ENCODE measurements at places on chromosomes 13 and 19.

DNA sequence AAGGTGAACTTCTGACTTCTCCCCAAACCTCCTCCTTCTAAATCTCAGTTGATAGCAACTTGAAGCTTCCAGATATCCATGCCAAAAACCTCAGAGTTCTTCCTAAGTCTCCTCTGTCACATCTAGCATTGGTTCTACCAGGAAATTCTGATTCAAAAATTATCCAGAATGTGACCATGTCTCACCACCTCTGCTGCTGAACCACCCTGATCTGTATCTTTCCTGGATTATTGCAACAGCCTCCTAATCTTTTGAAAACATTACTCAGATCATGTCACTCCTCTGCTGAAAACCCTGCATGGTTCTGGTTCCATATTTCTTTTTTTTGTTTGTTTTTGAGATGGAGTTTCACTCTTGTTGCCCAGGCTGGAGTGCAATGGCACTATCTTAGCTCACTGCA is 78.7 kb upstream of the TNFSF11 start:
- DNase-seq, result no peak

GRCh38 chr19:42693760-42694350 is 46.4 kb downstream of the PSG3 start:
- no peak for DNase-seq

DNA sequence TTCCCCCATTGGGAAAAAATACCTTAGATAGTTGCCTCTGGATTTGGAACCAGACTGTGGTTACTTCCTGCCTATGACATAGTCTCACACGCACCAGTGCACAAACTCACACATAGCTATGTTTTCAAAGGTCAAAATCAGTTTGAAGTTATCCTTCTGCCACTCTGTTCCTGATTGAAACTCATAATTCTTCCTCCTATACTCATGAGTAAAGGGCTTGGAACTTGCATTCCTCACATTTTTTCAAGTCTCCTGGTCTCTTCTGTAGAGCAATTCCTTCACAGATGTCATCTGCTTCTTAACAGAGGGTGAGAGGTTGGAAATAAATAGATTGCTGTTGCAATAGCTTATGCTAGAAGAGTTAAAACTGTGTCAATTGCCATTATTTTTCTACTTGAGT is 18.6 kb upstream of the POSTN start:
- no peak for DNase-seq

GRCh38 chr19:23283925-23284324 is 33.7 kb upstream of the ZNF724 start:
- DNase-seq, result peak; percentile 35

DNA sequence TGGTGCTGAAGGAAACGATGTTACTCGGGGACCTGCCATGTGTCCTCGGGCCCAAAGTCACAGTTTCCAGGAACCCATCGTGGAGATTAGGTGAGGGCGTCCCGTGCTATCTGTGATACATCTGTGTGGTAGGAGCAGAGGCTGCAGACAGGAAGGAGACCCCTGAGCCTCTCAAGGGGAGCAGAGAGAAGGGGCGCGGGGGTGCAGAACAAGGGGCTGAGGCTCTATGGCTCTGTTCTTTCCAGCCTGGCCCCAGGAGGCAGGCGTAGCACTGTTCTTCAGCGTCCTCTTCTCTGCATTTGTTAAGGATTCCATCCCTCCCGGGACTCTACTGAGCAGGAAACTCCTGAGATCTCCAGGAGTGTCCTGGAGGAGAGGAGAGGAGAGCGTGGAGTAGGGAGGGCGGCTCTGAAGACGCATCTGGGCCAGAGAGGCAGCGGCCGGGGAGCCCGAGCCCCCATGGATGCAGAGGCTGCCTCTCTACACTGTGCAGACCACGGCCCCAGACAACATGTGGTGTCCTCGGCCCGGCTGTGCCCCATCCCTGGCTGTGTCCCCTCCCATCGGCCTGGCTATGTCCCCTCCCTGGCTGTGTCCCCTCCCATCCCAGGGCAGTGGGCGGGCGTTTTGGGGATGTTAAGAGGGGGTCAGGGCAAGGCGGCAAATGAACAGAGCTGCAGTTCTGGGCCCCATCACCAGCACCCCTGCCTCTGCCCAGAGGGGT is 118.0 kb downstream of the ATP11A start:
- DNase-seq, result no peak

- no peak for DNase-seq
Observed at GRCh38 chr13:95708391-95708774, 31.4 kb downstream of the DNAJC3 start.

DNA sequence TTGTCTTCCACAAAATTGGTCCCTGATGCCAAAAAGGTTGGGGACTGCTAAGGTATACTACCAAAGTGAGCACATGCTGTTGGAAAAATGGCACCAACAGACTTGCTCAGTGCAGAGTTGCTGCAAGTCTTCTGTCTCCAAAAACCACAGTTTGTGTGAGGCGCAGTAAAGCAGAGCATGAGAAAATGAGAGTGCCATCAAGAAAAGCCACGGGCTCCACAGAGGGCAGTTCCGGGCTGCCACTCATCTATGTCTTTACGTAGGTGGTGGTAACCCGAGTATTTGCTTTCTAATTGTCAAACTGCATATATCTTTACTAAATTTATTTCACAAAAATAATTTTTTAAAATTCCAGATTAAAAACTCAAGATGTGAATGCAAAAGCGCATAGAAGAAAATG is 123.8 kb downstream of the RNF17 start:
- no peak for DNase-seq

DNA sequence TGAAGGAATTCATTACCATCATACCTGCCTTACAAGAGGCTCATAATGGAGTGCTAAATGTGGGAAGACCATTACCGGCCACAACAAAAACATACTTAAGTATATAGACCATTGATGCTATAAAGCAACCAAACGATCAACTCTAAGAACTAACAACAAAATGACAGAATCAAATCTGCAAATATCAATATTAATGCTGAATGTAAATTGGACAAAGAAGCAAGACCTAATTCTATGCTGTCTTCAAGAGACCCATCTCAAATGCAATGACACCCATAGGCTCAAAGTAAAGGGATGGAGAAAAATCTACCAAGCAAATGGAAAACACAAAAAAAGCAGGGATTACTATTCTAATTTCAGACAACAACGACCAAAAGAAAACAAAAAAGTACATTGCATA is 52.3 kb upstream of the GPC6 start:
- no peak for DNase-seq

GRCh38 chr13:45511310-45512097 is 46.8 kb downstream of the COG3 start:
- no peak for DNase-seq

- DNase-seq, result peak; percentile 79
Observed at GRCh38 chr19:54464630-54465425, 1.2 kb upstream of the LENG9 start.

DNA sequence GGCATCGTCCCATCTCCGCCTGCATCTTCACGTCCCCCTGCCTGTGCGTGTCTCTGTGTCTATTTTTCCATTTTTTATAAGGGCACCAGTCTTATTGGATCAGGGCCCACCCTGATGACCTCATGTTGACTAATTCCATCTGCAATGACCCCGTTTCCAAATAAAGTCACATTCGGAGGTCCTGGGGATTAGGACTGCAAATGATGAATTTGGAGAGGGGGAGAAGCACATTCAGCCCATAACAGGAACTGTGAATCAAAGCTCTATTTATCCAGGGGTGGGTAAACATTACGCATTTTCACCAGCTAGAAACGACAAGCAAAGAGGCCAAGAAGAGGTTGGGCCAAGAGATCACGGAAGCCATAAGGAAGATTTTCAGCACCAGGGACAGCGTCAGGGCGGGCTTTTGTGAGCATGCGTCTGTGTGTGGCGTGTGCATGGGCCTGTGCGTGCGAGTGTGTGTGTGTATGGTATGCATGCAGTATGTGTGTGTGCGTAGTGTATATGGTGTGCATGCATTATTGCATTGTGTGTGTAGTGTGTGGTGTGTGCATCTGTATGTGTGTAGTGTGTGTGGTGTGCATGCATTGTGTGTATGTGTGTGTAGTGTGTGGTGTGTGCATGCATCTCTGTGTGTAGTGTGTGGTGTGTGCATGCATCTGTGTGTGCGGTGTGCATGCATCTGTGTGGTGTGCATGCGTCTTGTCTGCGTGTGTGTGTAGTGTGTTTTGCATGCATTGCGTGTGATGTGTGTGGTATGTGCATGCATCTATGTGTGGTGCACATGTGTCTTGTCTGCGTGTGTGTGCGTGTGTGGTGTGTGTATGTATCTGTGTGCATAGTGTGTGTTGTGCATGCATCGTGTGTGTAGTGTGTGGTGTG is 19.6 kb downstream of the CELF5 start:
- no peak for DNase-seq

DNA sequence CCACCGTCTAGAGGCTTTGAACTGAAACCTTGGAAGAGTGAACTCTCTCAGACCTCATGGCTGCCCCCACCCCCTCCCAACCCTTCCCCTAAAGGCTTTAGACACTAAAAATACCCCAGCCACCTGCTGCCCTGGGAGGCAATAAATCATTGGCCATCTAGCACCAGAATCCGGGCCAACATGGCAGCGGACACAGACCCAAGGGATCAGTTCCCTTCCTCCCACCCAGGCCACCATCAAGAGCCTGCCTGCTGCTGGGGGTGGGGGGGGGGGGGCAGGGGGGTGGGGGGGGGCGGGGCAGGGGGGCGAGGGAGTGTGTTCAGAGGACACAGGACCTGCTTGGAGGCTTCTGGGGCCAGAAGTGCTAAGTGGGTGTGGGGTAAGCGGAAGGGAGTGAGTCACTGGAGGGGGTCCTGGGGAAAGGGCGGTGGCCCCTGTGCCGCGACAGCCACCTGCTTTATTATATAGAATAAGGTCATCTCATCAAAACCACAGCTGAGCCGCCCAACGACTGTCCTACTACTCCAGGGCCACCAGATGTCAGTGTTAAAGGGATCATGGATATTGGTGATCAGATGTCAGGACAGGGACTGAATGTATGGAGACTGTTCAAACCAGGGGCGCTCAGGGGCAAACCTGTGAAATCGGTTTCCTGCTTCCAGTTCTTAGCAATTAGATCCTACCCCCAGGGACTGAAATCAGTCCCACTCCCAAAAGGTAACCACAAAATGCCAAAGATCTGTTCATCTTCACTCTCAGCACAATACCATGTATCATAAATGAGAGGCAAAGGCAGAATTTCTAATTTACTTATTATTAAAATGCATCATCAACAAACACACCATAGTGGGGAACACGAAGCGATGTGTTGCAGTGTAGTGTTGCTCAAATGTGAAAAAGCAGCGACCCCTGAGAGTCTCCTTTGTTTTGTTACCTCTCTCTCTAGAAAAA is 24.3 kb downstream of the ARL11 start:
- DNase-seq, result no peak

DNA sequence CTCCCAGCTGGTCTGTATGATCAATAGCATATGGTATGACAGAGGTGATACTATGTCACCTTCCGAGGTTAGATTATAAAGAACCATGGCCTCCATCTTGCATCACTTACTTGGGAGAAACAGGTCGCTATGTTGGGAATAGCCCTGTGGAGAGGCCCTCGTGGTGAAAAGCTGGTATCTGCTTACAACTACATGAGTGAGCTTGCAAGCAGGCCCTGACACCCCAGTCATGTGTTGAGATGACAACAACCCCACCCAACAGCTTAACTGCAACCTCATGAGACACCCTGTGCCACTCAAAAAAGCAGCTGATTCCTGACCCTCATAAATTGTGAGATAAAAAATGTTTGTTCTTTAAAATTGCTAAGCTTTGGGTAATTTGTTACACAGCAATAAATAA is 18.8 kb downstream of the MTRF1 start:
- no peak for DNase-seq

DNA sequence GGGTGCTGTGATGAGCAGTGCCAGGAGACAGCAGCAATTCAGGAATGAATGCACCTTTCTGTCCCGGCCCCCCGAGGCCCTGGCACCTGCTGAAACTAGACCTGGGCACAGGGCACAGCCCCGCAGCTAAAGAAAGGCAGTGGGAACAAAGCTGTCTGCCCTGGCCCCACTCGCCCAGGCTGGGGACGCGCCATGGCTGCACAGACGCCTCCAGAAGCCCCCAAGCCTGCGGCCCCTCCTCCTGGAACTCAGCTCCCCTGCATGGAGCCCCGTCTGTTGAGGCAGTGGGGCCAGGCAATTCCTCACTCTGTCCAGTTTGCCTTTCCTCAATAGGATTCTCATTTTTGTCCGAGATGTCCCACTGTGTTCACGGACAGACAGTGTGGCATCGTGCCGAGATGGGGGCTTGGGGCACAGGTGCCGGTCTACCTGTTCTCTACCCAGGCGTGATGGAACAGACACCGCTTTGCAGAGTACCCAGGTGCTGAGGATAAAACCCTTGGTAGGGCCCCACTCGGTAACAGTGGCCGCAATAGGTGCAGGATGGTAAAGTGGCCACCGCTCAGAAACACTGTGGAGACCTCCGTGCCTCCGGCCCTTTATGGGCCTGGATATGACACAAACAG is 146.5 kb upstream of the SOX1 start:
- DNase-seq, result no peak

DNA sequence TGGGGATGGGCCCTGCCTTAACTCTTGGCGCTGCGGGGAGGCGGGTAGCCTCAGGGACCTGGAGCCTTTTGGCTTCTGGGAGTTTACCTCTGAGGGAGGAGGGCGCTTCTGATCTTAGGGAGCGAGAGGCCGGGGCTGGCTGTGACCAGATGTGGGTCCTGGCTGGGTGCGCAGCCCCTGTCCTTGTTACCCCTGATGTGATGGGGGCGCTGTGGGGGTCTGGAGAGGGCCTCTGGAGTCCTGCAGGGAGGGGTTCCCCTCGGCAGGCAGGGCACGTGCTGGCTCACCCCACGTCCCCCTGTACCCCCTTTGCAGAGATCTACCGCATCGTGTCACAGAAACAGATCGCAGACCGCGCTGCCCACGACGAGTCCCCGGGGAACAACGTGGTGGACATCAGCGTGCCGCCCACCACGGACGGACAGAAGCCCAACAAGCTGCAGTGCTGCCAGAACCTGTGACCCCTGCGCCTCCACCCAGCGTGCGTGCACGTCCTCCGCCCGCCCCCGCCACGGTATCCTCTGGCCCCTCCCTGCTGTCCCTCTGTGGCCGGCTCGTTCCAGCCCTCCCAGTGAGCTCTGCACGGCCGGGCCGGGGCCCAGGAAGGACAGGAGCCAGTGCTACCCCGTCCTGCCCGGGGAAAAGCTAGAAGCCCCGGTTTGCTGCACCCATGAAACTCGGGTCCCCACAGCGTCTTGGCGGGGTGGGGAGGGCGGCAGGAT is 9.8 kb upstream of the MARCHF2 start:
- DNase-seq, result no peak

DNA sequence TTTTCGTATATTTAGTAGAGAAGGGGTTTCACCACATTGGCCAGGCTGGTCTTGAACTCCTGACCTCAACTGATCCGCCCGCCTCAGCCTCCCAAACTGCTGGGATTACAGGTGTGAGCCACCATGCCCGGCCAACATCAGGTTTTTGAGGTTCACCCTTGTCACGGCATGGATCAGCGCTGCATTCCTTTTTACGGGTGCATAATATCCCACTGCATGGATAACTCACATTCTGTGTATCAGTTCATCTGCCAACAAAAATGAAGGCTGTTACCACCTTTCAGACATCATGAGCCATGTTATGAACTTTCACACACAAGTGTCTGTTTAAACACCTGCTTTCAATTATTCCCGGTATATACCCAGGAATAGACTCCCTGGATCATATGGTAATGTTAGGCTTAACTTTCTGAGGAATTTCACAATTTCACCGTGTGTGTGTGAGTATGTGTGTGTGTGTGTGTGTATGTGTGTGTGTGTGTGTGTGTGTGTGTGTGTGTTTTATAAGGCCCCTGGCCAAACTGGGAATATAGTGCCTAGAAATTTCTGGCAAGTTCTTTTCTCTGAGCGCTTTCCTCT is 52.2 kb downstream of the AP1M1 start:
- no peak for DNase-seq

- no peak for DNase-seq
Observed at GRCh38 chr13:25067064-25067463, 28.9 kb upstream of the PABPC3 start.
